DMS79 treated with DMSO at 0.1 percent for 48 hours (cell line): ENCODE measurements at places on chromosomes 7 and 10.

DNA sequence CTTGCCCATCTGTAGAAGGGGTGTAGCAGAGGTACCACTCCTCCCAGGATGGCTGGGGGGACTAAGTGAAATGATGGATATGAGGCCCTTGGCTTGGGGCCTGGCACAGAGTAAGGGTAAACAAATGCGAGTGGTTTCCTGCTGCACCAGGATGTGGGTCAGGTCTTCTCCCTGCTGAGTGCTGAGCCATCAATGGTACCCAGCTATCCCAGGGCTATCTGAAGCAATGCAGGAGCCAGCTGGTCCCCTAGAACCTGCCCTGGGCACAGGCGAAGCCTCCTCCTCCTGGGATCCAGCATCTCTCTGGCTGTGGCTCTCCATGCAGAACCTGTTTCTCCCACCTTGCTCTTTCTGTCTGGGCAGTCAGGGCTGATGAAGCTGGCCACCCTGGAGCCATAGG is 20.9 kb upstream of the GOLGA7B start:
- DNase-seq = no peak

GRCh38 chr7:19239951-19240350 is 94.7 kb upstream of the FERD3L start:
- no peak for DNase-seq

GRCh38 chr7:98855610-98856422 is 14.0 kb downstream of the TMEM130 start:
- no peak for DNase-seq

- no peak for DNase-seq
These were observed 18.0 kb upstream of the VCL start for GRCh38 chr10:73979809-73980433.

DNA sequence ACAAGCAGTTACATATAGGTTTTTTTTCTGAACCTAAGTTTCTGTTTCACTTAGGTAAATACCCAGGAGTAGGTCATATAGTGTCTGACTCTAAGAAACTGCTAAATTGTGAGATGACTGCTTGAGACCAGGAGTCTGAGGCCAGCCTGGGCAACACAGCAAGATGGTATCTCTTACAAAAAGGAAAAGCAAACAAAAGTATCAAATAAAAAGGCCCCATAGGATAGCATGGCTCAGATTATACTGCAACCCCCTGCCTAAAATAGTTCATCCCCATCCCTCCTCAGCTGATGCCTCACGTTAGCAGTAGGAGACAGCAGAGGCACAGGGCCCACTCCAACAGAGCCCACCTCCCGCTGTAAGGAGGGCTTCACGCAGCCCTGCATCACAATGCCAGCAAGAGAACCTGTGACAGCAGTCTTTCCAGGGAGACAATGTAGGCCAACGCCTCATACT is 90.3 kb downstream of the SRPK2 start:
- DNase-seq = no peak

- no peak for DNase-seq
These were observed 66.6 kb downstream of the ADARB2 start for GRCh38 chr10:1670541-1671365.

DNA sequence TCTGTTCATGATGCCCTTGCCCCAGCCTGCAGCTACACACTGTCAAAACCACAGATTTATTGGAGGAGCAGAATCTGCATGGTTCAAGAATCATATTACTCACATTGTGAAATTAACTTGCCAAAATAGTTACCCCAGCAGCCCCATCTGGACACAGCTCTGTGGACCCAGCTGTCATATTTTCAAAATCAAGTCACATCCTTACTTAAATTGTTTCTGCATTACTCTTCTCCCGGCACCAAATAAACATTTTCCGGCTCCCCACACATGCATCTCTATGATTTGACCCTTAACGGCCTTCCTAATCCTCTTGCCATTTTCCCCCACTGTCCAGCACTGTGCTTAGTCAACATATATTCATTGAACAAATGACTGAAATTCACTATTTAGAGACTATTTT is 43.8 kb upstream of the GPR26 start:
- DNase-seq = no peak

- DNase-seq = no peak
These were observed 27.8 kb downstream of the RBM20 start for GRCh38 chr10:110671788-110672579.

DNA sequence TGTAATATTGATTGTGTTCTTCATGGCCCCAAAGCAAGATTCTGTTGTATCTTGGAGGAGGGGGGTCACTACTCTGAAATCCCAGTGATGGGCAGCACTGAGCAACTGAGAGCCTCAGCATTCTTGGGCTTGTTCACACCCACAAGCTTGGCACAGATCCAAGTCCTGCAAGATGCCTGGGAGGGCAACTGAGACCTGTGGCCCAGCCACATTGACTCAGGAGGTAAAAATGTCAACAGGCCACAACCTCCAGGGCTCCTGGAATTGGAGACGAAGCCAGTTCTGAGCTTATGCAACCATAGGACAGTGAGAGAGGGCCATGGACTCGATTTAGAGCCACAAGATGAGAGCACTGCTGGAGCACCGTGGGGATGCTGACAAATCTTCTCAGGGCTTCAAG is 3.1 kb upstream of the DOCK1 start:
- DNase-seq = peak; percentile 26

DNA sequence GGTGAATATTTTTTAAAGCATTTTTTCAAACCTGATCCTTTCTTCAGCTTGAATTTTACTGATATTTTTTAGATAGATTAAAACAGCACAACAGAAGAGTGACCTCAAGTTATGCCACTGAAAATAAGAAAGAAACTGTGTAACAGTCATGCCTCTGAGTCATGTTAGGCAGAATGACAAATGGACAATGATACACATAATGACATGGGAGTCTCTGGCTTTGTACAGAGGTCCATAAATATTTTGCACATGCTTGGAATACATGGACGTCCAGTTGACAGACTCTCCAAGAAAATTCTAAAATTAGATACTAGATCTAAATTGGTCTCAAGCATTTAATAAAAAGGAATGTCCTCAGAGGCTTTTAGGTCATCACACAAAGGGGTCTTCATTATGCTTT is 21.9 kb upstream of the SEMA3A start:
- no peak for DNase-seq

DNA sequence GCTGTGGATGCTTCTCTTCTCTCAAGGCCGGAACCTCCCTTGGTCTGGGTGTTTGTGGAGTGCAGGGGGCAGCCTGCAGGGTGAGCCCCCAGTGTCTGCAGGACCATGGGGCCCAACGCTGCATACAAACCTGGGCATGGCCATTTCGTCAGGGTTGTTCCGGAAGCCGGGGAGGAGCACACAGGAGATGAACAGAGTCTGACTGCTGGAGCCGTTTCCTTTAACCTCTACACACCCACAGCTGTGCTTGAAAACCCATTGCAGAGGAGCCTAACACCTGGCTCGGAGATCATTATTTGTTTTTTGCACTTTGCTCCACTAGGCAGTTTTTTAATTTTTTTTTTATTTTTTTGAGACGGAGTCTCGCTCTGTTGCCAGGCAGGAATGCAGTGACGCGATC is 167.6 kb upstream of the INSYN2A start:
- DNase-seq = no peak

DNA sequence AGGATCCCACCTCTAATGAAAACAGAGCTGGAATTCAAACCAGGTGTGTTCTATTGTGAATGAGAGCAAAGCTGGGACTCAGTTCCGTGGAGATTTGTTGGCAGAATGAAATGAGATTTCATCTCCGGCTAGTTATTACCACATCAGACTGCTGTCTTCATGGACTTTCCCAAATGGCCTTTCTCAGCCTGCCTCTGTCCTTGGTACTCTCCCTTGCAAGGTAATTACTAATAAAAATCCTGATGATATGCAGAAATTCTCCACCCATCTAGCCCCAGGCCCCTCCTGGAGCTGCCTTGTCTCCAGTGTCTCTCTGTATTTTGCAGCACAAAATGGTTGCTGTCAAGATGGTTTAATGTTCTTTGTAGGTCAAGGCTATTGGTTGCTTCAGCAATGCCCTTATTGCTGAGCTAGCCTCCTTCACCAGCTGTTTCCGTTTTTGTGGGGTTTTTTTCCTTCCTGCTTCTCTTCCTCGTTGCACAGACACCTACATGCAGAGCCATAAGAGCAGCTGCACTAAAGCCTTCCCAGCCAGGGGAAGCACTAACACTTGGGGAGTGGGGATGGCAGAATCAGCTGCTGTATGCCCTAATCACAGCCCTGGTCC is 185.0 kb upstream of the GHITM start:
- DNase-seq = no peak

GRCh38 chr10:2197663-2198062 is 460.3 kb upstream of the ADARB2 start:
- no peak for DNase-seq

GRCh38 chr10:60139798-60140566 is 233.6 kb upstream of the CCDC6 start:
- no peak for DNase-seq

- no peak for DNase-seq
These were observed 86.7 kb downstream of the MICU1 start for GRCh38 chr10:72539137-72539536.

GRCh38 chr7:25908154-25908949 is 243.6 kb upstream of the NFE2L3 start:
- no peak for DNase-seq

DNA sequence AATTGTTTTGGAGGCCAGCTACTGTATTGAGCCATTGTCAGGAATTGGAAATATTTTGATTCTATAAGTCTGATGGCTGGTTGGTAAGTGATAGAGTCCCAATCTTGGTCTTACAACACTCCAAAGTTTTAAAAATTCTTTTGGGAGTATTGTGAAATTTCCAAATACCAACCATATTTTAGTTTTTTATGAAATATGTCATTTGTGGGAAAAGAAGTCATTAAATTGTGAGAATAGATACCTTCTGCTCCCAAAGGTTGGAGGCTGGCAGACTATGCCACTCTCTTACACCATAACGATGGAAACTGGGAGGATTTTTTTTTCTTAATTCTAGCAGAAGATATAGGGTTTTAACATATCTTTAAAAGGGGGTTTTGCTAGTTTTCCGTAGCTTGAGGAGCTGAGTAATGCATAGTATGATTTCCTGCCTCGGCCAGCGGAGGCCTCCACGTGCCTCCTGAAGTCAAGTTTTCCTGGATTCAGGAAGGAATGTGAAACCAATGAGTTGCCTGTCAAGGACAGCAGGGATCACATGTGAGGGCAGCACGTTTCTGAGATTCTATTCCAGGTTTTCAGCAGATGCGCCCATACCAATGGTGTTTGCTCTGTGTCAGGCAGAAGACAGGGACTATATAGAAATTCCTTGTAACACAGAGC is 92.2 kb upstream of the LAMB4 start:
- DNase-seq = no peak

DNA sequence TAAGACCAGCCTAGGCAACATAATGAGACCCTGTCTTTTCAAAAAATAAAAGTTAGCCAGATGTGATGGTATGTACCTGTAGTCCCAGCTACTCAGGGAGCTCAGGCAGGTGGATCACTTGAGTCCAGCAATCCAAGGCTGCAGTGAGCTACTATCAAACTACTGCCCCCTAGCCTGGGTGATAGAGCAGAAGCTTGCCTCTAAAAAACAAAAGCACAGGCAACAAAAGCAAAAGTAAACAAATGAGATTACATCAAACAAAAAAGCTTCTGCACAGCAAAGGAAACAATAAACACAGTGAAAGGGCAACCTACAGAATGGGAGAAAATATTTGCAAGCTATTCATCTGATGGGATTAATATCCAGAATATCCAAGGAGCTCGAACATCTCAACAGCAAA is 65.4 kb downstream of the FANK1 start:
- no peak for DNase-seq

GRCh38 chr7:79620291-79620690 is 166.8 kb upstream of the MAGI2 start:
- no peak for DNase-seq

DNA sequence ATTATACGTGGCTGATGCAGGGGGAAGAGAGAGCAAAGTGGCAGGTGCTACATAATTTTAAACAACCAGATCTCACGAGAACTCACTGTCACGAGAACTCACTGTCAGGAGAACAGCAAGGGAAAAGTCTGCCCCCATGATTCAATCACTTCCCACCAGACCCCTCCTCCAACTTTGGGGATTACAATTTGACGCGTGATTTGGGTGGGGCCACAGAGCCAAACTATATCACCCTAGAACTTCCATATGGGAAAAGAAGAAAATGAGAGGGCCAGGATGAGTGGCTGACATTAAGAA is 15.8 kb downstream of the EZH2 start:
- DNase-seq = no peak

GRCh38 chr10:52541006-52541473 is 227.0 kb downstream of the DKK1 start:
- DNase-seq = no peak

- no peak for DNase-seq
These were observed 48.2 kb downstream of the DYNC2I1 start for GRCh38 chr7:158904599-158904998.

DNA sequence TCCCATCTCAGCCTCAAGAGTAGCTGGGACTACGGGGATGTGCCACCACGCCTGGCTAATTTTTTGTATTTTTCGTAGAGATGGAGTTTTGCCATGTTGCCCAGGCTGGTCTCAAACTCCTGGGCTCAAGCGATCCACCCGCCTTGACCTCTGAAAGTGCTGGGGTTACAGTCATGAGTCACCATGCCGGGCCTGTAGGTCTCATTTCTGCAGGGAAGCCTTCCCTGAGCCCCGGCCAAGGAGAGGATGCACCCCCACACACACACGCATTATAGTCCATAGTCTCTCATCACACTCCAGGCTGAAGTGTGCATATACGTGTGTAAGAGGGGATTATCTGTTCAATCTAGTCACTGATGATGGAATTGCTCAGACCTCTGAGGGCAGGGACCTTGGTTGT is 29.3 kb downstream of the KCNMA1 start:
- DNase-seq = no peak

GRCh38 chr10:102714621-102715455 is at the start of gene SFXN2:
SFXN2 (plus strand) TSS chr10:102714636; CDS start chr10:102726637, 12,001 bp downstream.
- no peak for DNase-seq

GRCh38 chr7:18675579-18675978 is 180.0 kb downstream of the HDAC9 start:
- DNase-seq = no peak

DNA sequence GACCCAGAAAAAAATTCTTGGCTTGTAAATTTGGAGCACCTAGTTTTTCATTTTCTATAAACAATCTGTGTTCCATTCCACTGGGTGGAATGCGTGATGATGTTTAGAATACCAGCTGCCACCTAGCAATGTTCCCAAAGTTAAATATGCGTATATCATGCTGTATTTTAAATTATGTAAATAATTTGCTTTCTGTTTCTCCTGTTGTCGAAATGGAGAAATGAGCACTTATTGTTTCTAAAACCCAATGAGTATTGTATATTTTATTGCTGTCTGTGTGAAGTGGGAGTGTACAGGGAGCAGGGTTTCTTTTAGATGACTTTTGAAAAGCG is 49.4 kb upstream of the CELF2 start:
- DNase-seq = no peak

DNA sequence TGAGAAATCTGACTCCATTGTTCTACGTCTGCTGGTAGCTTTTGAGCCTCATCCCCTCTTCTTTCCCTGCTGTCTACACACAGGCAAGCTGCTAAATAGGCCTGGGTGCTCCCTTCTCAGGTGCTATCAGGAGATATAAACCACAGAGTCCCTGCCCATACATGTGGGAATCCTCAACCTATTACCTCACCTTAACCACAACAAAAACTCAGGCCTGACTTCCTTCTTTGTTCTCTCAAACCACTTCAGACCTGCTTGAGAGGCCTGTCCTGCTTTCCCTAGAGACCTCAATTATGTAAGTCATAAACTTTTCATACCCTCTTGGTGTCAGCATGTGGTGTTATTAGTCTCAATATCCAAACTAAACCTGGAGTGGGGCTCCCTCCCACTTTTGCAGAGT is 75.0 kb upstream of the MAGI2 start:
- DNase-seq = peak; percentile 74

- DNase-seq = no peak
These were observed 473.0 kb downstream of the PLXDC2 start for GRCh38 chr10:20289070-20289828.
